T-helper 9 cell (primary cell): ENCODE measurements at places on chromosomes 3 and 15.

GRCh38 chr15:69885173-69885955, 212.4 kb downstream of the TLE3 start:
- no peak for DNase-seq

- no peak for DNase-seq
Measured at GRCh38 chr3:136750897-136751315, 1.3 kb downstream of the STAG1 start.

DNA sequence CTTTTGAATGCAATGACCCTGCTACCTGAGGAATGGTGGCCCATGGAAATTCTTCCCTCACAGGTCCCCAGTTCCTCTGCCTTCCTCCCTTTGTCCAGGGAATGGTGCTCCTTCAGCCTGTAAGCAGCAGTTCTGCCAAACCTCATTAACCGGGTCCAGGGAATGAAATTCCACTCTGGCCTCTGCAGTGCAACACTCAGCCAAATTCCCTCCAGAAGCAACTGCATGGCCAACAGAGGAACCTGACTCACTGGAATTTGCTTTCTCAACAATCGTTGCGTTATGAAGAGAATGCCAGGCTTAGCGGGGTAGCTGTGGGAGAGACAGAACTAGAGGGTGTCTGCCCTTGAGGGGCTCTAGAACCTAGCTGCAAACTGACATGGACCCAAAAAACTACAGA, 449.4 kb upstream of the PROK2 start:
- no peak for DNase-seq

DNA sequence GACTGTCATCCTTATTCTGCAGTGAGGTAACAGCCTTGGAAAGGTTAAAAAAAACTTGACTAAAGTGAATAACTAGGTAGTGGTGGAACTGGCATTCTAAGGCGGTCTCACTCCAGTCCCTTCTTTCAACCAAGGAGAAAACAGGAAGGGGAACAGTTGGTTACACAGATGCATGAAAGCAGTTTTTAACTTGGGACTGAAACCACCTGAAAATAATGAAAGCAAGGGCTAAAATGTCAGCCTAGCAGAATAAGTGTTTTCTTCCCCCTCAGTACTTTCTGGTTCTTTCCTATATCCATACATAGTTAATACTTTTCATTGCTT, 748 bp upstream of the AVEN start:
- DNase-seq: no peak

DNA sequence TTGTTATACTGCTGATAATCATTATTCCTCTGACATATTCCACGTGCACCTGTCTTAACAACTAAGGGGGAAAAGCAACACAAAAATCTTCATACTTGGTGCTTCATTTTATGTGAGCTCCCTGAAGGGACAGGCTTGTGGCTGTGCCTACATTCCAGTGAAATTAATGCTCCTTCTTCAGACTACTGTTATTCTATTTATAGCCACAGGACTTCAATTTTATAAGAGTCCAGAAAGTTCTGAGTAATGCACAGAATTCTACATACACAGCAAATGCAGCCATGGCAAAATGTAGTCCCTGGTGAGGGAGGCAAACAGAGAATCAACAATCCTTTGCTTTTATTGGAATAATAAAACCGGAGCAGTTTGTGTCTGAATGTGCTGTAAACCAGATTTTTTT, 417.1 kb downstream of the RBMS3 start:
- no peak for DNase-seq

GRCh38 chr3:53049987-53050386, 4.1 kb upstream of the SFMBT1 start:
- DNase-seq: no peak
